HCT116 (cell line): ENCODE measurements at places on chromosomes 1 and 21. TPM values are rescaled to one million over a fixed set of nuclear protein-coding genes. Genes with fewer than 3 reads are reported as not detected.

DNA sequence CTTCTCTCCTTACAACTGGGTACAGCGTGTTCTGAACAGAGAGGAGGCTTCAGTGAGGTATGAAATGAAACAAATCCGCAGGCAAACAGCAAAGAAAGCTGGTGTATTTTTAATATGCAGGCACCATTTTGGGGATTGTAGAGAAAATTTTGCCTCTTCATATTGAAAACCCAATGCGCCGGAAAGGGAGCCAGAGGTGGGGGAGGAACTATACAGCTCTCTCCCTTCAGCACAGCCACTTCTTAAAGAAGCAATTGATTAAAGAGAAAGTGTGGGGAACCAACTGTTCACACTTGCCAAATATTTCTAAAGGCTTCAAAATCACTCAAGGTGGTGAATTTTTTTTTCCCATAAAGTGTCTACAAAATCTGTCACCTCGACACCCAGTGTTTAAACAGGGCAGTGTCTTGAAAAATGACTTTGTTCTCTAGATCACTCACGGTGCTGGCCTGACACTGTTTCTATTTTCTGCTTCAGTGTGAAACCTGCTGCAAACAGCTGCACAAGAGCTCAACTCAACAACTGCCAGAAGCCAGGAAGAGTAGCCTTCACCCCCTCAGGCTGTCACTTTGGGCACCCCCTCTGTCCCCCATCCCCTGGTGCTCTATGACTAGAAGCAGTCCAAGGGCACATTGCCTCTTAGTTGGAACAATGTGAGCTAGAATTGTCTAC is 123.8 kb upstream of the CTTNBP2NL start:
- DNase-seq: no peak

DNA sequence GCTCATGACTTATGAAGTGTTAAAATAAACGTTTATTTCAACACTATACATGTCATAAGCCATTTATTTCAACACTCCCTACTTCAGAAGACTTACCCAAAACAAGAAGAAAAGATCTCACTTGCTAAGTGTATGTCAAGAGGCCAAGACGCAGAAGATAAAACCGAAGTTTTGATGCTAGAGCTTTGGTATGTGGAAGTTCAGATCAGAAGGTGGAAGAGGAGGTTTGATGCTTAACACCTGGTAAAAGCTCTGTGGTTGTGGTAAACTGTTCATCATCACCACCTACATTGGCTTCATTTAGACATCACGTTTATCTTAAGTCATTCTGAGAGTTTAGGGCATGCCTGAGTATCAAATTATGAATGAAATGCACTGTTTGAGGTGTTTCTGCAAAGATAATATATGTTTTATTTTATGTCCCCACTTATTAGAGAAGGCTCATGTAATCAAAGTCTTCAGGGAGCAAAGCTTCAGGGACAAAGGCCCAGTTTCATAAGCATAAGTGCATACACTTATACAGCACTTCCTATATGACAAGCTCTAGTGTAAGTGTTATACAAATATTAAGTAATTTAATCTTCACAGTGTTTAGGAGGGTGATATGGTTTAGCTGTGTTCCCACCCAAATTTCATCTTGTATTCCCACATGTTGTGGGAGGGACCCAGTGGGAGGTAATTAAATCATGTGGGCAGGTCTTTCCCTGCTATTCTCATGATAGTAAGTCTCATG is 533.3 kb downstream of the PTBP2 start:
- DNase-seq: no peak

Gene SLC9C2
- total RNA-seq: not detected

Gene AIM2
- not detected for total RNA-seq

GRCh38 chr1:233336554-233337456 is 9.3 kb downstream of the MAP3K21 start:
- no peak for DNase-seq

DNA sequence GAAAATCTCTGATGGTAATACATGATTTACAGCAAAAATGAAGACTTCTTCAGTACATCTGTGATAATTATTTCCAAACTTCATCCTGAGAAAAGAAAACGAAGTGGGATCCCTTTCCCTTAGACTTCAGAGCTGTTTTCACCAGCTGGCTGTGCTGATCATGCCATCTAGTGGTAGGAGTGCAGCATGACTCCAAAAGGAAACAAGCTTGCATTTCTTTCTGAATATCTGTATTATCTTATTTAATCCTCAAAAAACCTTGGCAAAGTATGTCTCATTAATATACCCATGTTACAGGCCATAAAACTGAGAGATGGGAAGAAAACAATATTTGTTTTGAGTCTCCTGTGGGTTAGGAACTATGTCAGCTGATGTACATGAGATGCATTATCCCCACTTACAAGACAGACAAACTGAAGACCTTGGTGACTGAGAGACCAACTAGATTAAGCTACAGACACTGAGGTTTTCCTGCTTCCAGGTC is 9.8 kb upstream of the GJA8 start:
- peak; percentile 24 for DNase-seq

GRCh38 chr21:15421441-15421881 is 308.3 kb upstream of the USP25 start:
- no peak for DNase-seq

DNA sequence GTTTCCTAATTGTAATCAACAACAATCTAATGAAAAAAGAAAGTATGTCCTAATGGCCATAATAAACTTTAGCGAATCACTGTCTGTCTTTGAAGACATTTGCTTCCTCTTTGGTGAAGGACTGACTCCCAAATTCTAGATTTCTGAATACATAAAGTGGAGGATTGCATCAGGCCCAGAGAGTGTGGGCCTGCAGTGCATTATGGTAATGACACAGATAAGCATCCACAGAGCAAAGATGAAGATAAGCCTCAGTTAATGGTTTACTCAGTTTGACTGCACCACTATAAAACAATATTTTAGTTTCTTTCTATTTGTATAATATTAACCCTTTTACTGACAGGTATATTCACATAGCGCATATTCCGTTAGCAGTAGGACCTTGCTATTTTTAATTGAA is 365.5 kb downstream of the KCTD3 start:
- no peak for DNase-seq

- DNase-seq: no peak
These were observed 17.6 kb downstream of the CLCN6 start for GRCh38 chr1:11823366-11824137.

- DNase-seq: no peak
These were observed 18.3 kb upstream of the CAPN8 start for GRCh38 chr1:223683586-223684487.

Gene GFI1
- 8.1 TPM for total RNA-seq

GRCh38 chr1:191895462-191896058 is 262.7 kb upstream of the RGS18 start:
- no peak for DNase-seq

Gene BARHL2
- not detected for total RNA-seq

Gene FAM78B
- 1.4 TPM for total RNA-seq

DNA sequence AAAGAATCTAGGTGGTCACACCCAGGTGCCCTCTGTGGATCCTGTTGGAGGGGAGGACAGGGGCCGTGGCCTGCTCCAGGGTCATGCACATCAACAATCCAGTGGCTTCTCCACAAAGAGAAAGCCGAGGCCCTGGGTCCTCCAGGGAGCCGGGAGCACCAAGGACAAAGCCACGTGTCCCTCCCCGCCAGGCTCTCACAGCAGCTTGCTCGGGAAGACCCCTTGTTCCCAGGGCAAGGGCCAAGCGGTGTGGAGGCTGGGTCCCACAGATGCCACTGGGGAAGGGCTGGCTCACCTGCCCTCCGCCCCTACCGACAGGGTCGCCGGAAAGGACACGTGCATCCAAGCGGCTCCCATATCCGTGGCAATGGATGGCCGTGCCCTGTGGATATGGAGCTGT is 192.9 kb upstream of the VAMP3 start:
- DNase-seq: no peak

- DNase-seq: no peak
These were observed 23.9 kb downstream of the RNF2 start for GRCh38 chr1:185069202-185069772.

DNA sequence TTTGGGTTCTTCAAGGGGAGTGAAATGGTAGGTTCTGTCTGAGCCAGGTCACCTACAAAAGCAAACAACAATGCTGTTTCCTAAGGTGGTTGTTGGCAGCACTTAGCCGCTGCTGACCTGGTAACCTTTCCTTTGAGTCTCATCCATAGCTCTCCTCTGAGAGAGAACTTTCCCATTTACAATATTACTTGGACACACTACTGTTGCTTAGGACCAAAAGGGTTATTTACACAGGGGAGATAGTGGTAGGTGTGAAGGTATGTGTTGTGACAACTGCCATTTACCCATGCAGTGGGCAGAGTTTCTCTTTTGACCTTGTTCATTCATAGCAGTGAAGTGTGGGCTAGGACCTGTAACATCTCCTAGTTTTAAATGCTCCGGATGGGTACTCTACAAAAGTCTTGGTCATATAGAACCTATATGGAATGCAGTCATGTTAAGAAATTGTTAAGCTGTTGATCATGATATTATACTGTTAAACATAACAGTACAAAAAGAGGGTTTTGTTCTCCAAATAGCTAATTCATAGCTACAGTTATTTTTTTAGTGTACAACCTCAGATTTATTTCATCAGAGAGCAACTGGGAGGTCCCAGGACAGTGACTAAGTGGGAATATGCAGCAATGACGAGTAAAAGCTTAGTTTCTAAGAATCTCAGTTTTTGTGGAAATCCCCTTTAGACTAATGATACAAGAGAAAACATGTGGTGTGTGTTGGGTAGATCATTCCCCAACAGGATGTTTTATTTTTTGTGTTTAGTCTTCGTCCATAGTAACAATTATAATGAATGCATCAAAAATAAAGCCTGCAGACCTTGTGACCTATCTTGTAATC is 219.7 kb downstream of the NFIA start:
- no peak for DNase-seq

GRCh38 chr1:160078512-160079195 is 2.7 kb upstream of the KCNJ9 start:
- DNase-seq: peak; percentile 23

Gene KRTAP19-3
- total RNA-seq: not detected

Gene S100A7A
- total RNA-seq: not detected

Gene HES3
- total RNA-seq: not detected

Gene CD247
- total RNA-seq: 0.57 TPM

DNA sequence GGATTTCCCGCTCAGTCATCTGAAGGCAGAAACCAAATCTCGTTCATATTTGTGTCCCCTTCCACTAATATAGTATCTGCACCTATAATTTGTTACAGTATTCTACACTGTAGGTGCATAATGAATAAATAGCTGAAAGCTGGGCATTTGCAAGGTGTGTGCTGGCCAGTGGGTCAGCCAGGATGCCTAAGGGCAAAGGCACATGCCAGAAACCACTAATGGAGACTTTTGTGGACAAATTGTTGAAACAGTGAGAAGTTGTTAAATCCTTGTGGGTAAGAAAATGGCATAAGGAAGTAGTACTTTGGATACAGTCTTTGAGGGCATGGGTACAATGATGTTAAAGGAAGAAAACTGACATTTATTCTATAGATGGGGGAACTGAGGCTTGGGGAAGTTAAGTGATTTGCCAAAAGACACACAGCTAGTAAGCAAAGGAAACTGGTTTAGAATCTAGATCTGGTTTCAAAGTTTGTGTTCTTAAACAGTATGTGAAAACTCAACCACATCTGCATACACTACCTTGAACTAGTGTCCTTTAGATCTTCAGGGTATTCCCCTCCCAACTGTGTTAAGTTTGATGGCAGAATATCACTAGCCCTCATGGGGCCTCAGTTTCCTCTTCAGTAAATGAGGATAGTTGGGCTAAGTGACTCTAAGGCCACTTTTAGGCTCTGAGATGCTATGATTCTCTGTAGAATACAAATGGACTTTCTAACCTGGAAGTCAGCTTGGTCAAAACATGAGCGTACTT is 26.5 kb upstream of the LRRC8C start:
- DNase-seq: no peak

Gene NBPF15
- 27.7 TPM for total RNA-seq

- DNase-seq: no peak
These were observed 23.4 kb downstream of the KCNQ4 start for GRCh38 chr1:40806731-40807695.

Gene ANKRD34A
- total RNA-seq: 1.1 TPM

Gene URB2
- 20.4 TPM for total RNA-seq

DNA sequence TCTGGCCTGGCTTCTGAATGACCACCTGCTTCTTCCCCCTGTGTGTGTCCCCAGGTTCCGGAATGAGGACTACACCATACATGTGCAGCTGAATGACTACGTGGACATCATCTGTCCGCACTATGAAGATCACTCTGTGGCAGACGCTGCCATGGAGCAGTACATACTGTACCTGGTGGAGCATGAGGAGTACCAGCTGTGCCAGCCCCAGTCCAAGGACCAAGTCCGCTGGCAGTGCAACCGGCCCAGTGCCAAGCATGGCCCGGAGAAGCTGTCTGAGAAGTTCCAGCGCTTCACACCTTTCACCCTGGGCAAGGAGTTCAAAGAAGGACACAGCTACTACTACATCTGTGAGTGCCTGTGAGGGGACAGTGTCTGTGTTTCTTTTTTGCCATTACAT is 3.6 kb downstream of the EFNA1 start:
- no peak for DNase-seq

DNA sequence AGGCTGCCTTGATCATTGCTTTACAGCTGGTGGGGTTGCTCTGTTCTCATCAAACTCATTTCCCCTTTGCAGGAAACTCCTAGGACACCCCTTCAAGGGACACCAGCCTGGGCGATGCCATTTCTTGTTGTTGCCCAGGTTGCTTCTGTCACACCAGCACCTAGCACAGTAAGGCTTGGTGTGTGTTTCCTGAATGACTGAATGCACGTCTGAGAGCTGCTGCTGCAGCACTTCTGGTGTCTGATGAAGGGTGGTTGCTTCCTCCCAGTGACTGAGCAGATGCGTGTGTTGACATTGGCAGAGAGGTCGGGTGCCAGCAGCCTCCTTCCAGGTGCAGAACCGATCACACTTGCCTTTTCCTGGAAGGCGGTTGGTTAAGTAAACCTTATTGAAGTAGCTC is 477.4 kb downstream of the CAMTA1 start:
- no peak for DNase-seq

DNA sequence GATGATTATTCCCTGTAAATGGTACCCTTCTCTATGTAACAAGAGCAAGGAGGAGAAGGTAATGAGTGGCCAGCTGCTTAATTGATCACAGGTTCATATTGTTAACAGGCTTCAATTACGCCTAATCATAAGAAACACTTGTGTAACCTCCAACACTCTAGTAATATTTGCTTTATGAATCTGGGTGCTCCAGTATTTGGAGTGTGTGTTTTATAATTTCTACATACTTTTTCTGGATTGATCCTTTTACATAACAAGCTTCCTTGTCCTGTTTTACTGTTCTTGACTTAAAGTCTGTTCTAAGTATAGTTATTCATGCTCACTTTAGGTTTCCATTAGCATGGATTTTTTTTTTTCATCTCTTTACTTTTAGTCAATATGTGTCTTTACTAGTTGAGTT is 984.2 kb downstream of the AMY1C start:
- no peak for DNase-seq

DNA sequence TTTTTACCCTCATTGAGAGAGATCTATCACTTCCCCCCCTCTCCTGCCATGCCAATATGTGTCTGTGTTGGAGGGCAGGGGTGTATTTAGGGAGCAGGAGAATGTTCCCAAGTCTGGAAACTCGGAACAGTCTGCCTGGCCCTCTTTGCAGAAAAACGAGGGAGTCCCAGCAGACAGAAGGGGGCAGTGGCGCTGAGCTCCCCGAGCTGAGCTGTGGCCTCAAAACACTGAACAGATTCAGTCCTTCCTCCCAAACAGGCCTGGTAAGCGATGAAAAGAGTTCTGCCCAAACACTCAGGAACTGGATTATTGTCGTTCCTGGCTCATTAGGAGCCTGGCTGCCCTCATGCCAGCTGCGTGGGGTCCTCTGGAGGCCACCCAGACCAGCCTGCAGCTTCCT is 981 bp downstream of the CLDN14 start:
- no peak for DNase-seq

Gene PEAR1
- 10.8 TPM for total RNA-seq
